Large intestine (tissue), 12 donors: ENCODE measurements at places on chromosomes 16 and 17. TPM values are rescaled to one million over a fixed set of nuclear protein-coding genes. Genes with fewer than 3 reads are reported as not detected.

DNA sequence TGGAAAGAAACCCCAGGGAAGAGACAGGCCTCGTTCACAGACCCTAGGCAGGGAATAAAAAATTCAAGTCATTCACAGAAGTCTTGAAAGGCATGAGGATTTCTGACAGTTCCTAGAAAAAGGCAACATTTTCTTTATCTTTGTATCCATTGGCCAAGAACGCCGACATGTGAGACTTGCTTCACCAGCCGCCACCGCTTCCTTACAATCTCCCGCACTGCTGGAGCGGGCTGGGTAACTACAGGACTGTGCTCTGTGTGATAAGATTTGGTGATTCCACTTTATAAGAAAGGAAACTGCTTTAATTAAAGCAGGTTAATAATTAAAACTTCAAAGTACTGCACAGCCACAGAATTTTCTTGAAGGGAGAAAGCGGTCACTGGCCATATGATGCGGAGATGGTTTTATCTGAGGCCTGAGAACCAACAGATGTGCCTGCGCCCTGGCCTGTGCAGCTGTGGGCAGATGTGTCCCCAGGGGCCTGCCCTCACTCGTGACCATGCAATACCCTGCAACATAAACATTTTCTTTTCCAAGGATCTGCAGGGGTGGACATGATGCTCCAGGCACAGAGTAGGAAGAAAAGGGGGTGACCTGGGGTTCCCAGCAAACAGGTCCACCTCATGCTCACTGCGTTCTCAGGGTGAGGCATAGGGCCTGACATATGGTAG lies 13.0 kb upstream of the LGALS3BP start:
- H3K27me3 ChIP-seq: no peaks in the 10 kb centered on the region
- no peak for DNase-seq
- H3K27ac ChIP-seq: no peak overlapping the region
- H3K4me1 ChIP-seq: peaks cover 9% of the 10 kb centered on the region

- DNase-seq: no peak
- H3K36me3 ChIP-seq: no peaks in the 10 kb centered on the region
- H3K4me1 ChIP-seq: no peaks in the 10 kb centered on the region
- no peaks in the 10 kb centered on the region for H3K27me3 ChIP-seq
Observed at GRCh38 chr16:77111056-77111565, 79.9 kb upstream of the MON1B start.

GRCh38 chr17:45277216-45277849 lies 15.4 kb upstream of the SPATA32 start:
- no peak overlapping the region for H3K4me3 ChIP-seq
- peaks cover 24% of the 10 kb centered on the region for H3K36me3 ChIP-seq
- H3K27me3 ChIP-seq: no peaks in the 10 kb centered on the region
- peaks cover 11% of the 10 kb centered on the region for H3K4me1 ChIP-seq

EFCAB5 gene
- 1.5 TPM for polyA plus RNA-seq

ADORA2B gene
- 4.4 TPM for polyA plus RNA-seq

DNA sequence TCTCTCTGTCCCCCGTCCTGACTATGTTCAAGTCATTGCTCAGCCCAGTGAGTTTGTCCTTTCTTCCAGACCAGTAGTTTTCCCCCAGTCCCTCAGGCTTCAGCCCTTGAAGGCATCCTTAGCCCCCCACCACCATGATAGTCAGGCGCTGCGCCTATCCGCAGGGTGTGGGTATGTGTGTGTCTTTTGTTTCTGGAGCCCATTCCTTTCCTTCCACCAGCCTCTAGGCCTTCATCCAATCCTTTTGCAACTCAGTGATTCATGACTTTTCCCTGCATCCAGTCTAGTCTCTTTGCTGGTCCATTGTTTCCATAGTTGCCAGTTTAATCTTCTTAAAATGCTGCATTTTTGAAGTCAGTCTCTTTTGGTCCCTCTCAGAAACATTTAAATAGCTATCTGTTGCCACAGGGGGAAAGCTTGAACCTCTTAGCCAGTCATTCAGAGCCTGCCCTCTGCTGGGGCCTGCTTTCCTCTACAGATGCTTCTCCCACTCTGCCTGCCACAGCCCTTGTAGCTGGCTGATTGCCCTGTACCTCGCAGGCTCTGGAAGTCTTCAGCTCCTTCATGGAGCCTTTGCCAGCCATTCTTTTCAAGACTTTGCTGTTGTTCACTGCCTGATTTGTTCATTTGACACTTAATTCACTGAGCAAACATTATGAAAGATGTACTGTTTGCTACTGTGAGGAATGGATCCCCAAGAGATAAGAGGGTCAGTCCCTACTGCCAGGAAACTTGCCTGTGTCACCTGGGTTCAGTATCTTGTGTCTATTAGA lies 55.9 kb upstream of the ADCY7 start:
- DNase-seq: peak; percentile 70
- H3K4me3 ChIP-seq: no peak overlapping the region
- H3K27ac ChIP-seq: no peak overlapping the region
- no peaks in the 10 kb centered on the region for H3K27me3 ChIP-seq

CCL1 gene
- not detected for polyA plus RNA-seq

DNA sequence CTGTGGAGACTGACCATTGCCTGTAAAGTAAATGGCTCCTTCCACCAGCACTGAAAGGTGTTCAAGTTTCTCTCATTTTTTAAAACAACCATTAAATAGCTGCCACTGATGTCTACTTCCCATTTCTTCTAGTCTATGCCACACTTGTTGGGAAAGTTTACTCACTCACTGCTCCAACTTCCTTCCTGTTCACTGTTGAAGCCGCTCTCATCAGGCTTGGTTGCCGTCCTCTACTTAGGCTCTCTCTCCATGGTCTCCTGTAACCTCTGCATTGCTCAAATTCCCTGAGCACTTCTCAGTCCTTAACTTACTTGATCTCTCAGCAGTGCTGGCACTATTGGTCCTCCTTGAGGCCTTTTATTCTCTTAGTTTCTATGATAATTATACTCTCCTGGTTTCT lies 32.4 kb downstream of the SNX11 start:
- no peak overlapping the region for H3K27ac ChIP-seq
- peaks cover 10% of the 10 kb centered on the region for H3K27me3 ChIP-seq
- no peak overlapping the region for H3K4me3 ChIP-seq
- no peaks in the 10 kb centered on the region for H3K36me3 ChIP-seq

CFDP1 gene
- 121 TPM for polyA plus RNA-seq

ABCA8 gene
- polyA plus RNA-seq: 16.8 TPM

- H3K36me3 ChIP-seq: no peaks in the 10 kb centered on the region
- no peak overlapping the region for H3K27ac ChIP-seq
- no peaks in the 10 kb centered on the region for H3K27me3 ChIP-seq
- DNase-seq: no peak
Observed at GRCh38 chr16:62701426-62701825, 665.2 kb upstream of the CDH8 start.

NEUROD2 gene
- polyA plus RNA-seq: 0.01 TPM

- DNase-seq: no peak
- peak overlapping the region; percentile 61 for H3K27ac ChIP-seq
- H3K36me3 ChIP-seq: peaks cover 25% of the 10 kb centered on the region
- no peaks in the 10 kb centered on the region for H3K27me3 ChIP-seq
- peaks cover 24% of the 10 kb centered on the region for H3K4me1 ChIP-seq
Observed at GRCh38 chr16:27722892-27723450, 173.0 kb downstream of the KATNIP start.

GRCh38 chr17:9226794-9227135 lies 205.5 kb downstream of the NTN1 start:
- no peak overlapping the region for H3K27ac ChIP-seq
- H3K36me3 ChIP-seq: no peaks in the 10 kb centered on the region
- peaks cover 4% of the 10 kb centered on the region for H3K4me1 ChIP-seq
- no peaks in the 10 kb centered on the region for H3K27me3 ChIP-seq
- DNase-seq: no peak

DNA sequence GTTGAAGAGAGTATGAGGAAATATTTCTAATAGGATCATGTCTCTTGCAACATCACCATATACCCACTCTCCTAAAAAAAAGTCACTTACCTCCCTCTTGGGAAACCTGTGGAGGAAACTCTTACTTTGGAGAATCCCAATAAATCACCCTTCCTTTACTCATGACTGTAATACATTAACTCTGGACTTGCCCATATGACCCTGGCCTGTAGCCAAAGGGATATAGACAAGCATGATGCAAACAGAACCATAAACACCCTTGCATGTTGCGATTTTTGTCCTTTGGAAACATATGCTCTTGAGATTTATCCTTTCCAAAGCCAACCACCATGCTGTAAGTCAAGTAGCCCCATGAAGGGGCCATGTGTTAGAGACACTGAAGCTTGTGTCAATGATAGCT lies 19.5 kb downstream of the CDH11 start:
- H3K4me1 ChIP-seq: no peaks in the 10 kb centered on the region
- no peak overlapping the region for H3K4me3 ChIP-seq
- no peak overlapping the region for H3K27ac ChIP-seq
- H3K36me3 ChIP-seq: no peaks in the 10 kb centered on the region
- no peak for DNase-seq

GRCh38 chr16:49473131-49473530 lies 99.5 kb downstream of the C16orf78 start:
- H3K4me1 ChIP-seq: no peaks in the 10 kb centered on the region
- peaks cover under 1% of the 10 kb centered on the region for H3K27me3 ChIP-seq
- no peaks in the 10 kb centered on the region for H3K36me3 ChIP-seq

PTX4 gene
- 0.19 TPM for polyA plus RNA-seq

ALOX15B gene
- 0.46 TPM for polyA plus RNA-seq

DNA sequence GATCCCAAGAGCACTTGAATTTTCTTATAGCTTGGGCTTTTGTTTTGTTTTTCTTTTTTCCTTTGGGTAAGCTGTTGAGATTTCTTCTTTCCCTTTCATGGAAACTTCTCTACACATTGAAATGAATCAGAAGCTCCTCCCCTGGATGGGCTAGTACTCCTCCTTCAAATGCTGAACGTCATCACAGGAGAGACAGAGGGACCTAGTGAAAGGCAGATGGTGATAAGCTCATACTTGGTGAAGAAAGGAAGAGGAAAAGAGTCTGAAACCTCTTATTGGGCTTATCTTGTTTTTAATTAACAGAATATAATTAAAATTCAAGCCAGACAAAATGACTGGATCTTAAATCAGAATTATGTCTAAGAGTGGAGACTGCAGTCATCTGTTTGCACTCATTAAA lies 147.3 kb downstream of the SNX11 start:
- H3K27me3 ChIP-seq: no peaks in the 10 kb centered on the region
- no peak overlapping the region for H3K4me3 ChIP-seq

DNA sequence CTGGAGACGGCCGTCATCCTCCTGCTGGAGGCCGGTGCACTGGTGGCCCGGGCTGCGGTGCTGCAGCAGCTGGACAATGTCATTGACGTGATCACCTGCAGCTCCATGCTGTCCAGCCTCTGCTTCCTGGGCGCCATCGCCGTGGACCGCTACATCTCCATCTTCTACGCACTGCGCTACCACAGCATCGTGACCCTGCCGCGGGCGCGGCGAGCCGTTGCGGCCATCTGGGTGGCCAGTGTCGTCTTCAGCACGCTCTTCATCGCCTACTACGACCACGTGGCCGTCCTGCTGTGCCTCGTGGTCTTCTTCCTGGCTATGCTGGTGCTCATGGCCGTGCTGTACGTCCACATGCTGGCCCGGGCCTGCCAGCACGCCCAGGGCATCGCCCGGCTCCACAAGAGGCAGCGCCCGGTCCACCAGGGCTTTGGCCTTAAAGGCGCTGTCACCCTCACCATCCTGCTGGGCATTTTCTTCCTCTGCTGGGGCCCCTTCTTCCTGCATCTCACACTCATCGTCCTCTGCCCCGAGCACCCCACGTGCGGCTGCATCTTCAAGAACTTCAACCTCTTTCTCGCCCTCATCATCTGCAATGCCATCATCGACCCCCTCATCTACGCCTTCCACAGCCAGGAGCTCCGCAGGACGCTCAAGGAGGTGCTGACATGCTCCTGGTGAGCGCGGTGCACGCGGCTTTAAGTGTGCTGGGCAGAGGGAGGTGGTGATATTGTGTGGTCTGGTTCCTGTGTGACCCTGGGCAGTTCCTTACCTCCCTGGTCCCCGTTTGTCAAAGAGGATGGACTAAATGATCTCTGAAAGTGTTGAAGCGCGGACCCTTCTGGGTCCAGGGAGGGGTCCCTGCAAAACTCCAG lies 1.1 kb downstream of the MC1R start:
- no peaks in the 10 kb centered on the region for H3K36me3 ChIP-seq
- DNase-seq: no peak
- H3K27ac ChIP-seq: no peak overlapping the region

GRCh38 chr17:44689477-44690217 lies at the start of gene CCDC43:
CCDC43 (minus strand) TSS chr17:44689776; CDS start chr17:44689753, 23 bp downstream.
- H3K27ac ChIP-seq: peak within 1 kb of the TSS; percentile 89
- H3K4me3 ChIP-seq: peak within 1 kb of the TSS; percentile 75
- peaks cover 9% of the 10 kb centered on the region for H3K36me3 ChIP-seq
- peak; percentile 94 for DNase-seq
- H3K4me1 ChIP-seq: peaks cover 5% of the 10 kb centered on the region

- H3K36me3 ChIP-seq: no peaks in the 10 kb centered on the region
- H3K27ac ChIP-seq: no peak overlapping the region
- no peaks in the 10 kb centered on the region for H3K4me1 ChIP-seq
- no peak overlapping the region for H3K4me3 ChIP-seq
- no peaks in the 10 kb centered on the region for H3K27me3 ChIP-seq
Observed at GRCh38 chr17:61638087-61638486, 47.1 kb upstream of the NACA2 start.

DNA sequence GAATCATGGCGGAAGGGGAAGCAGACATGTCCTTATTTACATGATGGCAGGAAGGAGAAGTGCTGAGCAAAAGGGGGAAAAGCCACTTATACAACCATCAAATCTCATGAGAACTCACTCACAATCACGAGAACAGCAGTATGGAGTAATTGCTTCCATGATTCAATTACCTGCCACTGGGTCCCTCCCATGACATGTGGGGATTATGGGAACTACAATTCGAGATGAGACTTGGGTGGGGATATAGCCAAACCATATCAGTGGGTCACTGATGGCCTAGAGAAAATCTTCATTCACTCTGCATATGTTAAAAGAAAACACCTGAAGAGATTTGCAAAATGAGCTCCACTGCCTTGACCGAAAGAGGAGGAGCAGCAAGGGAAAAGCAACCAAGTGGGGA lies 130.3 kb upstream of the FAM20A start:
- H3K4me3 ChIP-seq: no peak overlapping the region
- DNase-seq: no peak
- peaks cover 12% of the 10 kb centered on the region for H3K4me1 ChIP-seq
- no peak overlapping the region for H3K27ac ChIP-seq
- H3K27me3 ChIP-seq: no peaks in the 10 kb centered on the region
- H3K36me3 ChIP-seq: no peaks in the 10 kb centered on the region

DNA sequence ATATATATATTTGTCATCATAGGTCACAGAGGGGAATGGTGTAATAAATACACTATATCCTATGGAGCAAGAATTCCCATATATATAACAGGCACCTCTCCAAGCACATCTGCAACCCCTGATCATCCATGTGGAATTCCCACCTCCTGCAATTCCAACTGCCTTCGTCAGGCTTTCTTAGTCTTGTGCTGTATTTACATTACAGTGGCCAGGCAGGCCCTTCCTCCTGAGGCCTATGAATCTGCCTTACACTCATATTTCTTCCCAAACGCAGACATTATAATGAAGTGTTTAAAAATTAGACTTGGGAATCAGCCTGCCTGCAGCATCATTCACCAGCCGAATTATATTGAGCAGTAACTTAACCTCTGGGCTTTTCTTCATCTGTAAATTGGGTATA lies 19.3 kb upstream of the DNAH9 start:
- no peak overlapping the region for H3K27ac ChIP-seq
- no peak overlapping the region for H3K4me3 ChIP-seq
- no peak for DNase-seq
- H3K27me3 ChIP-seq: no peaks in the 10 kb centered on the region
- H3K36me3 ChIP-seq: no peaks in the 10 kb centered on the region
- no peaks in the 10 kb centered on the region for H3K4me1 ChIP-seq
